Right renal cortex interstitium (tissue), 3 donors: ENCODE measurements at places on chromosomes 4 and X. TPM values are rescaled to one million over a fixed set of nuclear protein-coding genes. Genes with fewer than 3 reads are reported as not detected.

The PPP4R3C gene
- not detected for polyA plus RNA-seq

The CLGN gene
- polyA plus RNA-seq: 6.1 TPM

The DGKK gene
- 9.7 TPM for polyA plus RNA-seq

The GAGE12H gene
- not detected for polyA plus RNA-seq

The MGARP gene
- polyA plus RNA-seq: 0.35 TPM

The TDO2 gene
- 3.3 TPM for polyA plus RNA-seq

The NAP1L3 gene
- polyA plus RNA-seq: 17.7 TPM

The RGS12 gene
- 34.5 TPM for polyA plus RNA-seq

The OCRL gene
- polyA plus RNA-seq: 30.4 TPM

The NAA11 gene
- not detected for polyA plus RNA-seq

The RASL11B gene
- polyA plus RNA-seq: 47.6 TPM

The HEPH gene
- polyA plus RNA-seq: 53.5 TPM

The IDS gene
- 33.0 TPM for polyA plus RNA-seq

The UGT2B15 gene
- polyA plus RNA-seq: 0.12 TPM

The FMR1 gene
- polyA plus RNA-seq: 80.0 TPM

The TCEAL3 gene
- polyA plus RNA-seq: 37.5 TPM

The FRMD7 gene
- polyA plus RNA-seq: 1.7 TPM

The TNIP2 gene
- polyA plus RNA-seq: 17.2 TPM

The STK26 gene
- polyA plus RNA-seq: 10.8 TPM

The HAND2 gene
- polyA plus RNA-seq: 0.36 TPM

The NFXL1 gene
- polyA plus RNA-seq: 24.5 TPM

The GPRIN3 gene
- 6.5 TPM for polyA plus RNA-seq

The SPANXB1 gene
- polyA plus RNA-seq: not detected

The CAPN6 gene
- 27.6 TPM for polyA plus RNA-seq

The ZFP92 gene
- polyA plus RNA-seq: 0.75 TPM

The GAGE12E gene
- not detected for polyA plus RNA-seq

The MAOA gene
- polyA plus RNA-seq: 19.0 TPM

The ITIH6 gene
- polyA plus RNA-seq: 0.03 TPM

The GPM6B gene
- 24.5 TPM for polyA plus RNA-seq
